Osteoblast (primary cell): ENCODE measurements at places on chromosomes 12 and 14. TPM values are rescaled to one million over a fixed set of nuclear protein-coding genes. Genes with fewer than 3 reads are reported as not detected.

The CEBPE gene
- total RNA-seq: not detected in 2 replicates

GRCh38 chr14:51442513-51443175, 202.6 kb downstream of the TMX1 start:
- peak; percentile 89 for DNase-seq

DNA sequence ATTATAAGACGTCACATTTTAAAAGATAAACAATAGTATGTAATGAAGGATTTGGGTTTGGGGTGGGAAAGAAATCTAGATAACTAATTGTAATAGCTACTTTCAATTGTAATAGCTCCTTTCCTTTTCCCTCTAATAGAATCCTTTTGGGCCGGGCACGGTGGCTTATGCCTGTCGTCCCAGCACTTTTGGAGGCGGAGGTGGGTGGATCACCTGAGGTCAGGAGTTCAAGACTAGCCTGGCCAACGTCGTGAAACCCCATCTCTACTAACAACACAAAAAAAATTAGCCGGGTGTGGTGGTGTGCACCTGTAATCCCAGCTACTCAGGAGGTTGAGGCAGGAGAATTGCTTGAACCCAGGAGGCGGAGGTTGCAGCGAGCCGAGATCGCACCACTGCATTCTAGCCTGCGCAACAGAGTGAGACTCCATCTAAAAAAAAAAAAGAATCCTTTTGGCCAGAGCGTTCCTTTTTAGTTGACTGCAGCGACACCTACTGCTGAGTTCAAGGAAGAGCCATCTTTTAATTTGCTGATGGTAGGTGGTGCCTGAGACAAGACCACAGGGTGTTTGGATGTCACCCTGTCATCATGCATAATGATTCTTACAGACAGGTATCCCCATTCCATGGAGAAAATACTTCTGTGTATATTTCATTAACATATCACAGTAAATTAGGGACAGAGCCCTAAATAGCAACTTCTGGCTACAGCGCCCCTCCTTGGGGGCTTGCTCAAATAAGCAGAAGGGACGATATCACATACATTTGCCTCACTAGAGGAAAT, 79.5 kb downstream of the ARMH4 start:
- peak; percentile 58 for DNase-seq

DNA sequence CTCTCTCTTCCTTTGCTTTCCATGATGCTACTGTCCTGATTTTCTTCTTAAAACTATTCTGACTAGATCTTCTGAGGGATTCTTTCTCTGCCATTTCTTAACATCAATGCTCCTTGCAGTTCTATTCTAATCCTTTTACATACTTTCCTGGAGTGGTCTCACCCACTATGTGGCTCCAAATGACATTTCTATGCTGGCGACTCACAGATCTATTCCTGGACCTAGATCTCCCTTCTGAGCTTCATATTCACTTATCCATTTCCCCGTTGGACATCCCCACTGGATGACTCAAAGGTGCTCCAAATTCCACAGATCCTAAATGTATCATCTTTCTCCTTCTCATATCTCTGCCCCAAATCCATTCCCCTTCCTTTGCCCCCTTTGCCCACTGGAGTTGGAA, 4.1 kb downstream of the TEP1 start:
- DNase-seq: peak; percentile 63
